ENCODE measurements at places on chromosomes 5 and 9.

DNA sequence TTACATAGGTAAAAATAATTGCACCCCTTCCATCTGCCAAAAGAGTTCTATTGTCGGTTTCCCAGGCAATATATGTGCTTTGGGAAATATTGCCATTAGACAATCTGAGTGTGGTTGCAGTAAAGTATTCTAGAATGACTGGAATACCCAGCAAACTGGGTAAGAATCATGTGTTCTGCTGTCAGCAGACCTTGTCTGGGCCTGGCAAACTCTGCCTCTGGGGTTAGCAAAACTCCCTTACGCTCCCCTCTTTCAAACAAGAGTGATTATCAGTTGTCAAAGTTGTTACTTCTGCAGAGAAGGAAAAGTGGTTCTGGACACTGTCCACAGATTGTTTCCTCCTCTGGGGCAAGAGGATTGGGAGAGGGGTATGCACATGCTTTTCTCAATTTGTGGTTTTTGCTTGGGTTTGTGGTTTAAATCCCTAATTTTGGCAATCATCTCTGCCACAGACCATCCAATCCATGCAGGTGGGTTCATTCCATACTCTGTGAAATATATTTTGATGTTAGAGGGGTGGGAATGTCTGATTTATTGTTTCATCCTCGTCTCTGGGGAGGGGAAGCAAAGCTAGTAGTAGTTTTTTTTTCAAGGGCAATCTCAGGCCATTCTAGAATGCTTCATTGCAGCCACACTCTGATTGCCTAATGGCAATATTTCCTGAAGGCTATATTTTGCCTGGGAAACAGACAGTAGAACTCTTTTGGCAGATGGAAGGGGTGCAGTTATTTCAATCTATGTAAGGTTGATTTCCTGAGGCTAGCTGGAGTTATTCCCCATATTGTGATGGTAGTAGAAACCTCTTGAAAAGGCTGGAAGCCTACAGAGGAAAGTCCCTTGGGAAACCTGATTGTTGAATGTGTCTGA is 24.0 kb upstream of the TNFSF15 start:
- no peak for DNase-seq
- H3K27ac ChIP-seq = no peak overlapping the region
- no peak overlapping the region for H3K4me3 ChIP-seq
- no peaks in the 10 kb centered on the region for H3K27me3 ChIP-seq

DNA sequence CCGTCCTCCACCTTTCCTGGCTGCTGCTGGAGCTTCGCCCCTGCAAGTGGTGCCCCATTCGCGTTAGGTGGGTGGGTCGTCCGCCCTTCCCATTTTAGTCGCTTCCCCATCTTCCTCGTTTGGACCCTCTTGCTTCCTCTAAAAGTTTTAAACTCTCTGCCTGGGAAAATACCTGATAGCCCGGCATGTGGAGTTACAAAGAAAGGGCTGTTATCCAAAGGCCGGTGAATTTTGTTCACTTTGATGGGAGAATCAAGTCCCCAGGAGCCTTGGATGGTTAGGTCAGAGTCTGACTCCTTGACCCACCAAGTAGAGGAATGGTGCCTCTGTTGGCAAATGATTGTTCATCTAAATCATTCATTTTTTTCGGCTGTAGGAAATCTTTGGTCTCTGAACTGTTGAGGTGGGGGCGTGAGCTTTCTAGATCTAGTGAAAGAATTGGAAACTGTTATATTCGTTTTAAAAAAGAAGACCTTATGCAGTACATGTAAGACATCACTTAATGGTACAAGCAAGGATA is 29.5 kb upstream of the APC start:
- peak overlapping the region; percentile 96 for H3K4me3 ChIP-seq
- H3K4me1 ChIP-seq = peaks cover 48% of the 10 kb centered on the region
- DNase-seq = no peak

GRCh38 chr9:104456831-104457230 is 47.2 kb upstream of the OR13F1 start:
- no peak overlapping the region for H3K27ac ChIP-seq
- DNase-seq = no peak
- H3K27me3 ChIP-seq = no peaks in the 10 kb centered on the region
- H3K4me1 ChIP-seq = no peaks in the 10 kb centered on the region
- H3K36me3 ChIP-seq = no peaks in the 10 kb centered on the region
- no peak overlapping the region for H3K4me3 ChIP-seq

DNA sequence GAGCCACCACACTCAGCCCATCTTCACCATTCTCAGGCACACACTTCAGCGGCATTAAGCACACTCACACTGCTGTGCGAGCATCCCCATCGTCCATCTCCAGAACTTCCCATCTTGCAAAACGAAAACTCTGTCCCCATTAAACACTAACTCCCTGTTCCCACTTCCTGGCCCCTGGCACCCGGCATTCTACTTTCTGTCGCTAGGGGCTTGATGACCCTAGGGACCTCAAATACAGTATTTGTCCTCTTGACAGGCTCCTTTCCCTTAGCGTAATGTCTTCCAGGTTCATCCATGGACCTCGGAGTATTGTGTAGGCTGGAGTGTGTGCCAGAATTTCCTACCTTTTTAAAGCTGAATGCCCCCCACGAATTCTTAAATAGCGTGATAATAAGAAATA is 14.7 kb upstream of the UBAC1 start:
- H3K27ac ChIP-seq = no peak overlapping the region
- no peaks in the 10 kb centered on the region for H3K36me3 ChIP-seq
- peaks cover under 1% of the 10 kb centered on the region for H3K27me3 ChIP-seq
- H3K4me3 ChIP-seq = no peak overlapping the region
- peaks cover 13% of the 10 kb centered on the region for H3K4me1 ChIP-seq

GRCh38 chr9:127210851-127211730 is 53.5 kb upstream of the GARNL3 start:
- no peak overlapping the region for H3K4me3 ChIP-seq
- no peak for DNase-seq
- H3K27me3 ChIP-seq = peaks cover 6% of the 10 kb centered on the region
- H3K4me1 ChIP-seq = peaks cover 12% of the 10 kb centered on the region

DNA sequence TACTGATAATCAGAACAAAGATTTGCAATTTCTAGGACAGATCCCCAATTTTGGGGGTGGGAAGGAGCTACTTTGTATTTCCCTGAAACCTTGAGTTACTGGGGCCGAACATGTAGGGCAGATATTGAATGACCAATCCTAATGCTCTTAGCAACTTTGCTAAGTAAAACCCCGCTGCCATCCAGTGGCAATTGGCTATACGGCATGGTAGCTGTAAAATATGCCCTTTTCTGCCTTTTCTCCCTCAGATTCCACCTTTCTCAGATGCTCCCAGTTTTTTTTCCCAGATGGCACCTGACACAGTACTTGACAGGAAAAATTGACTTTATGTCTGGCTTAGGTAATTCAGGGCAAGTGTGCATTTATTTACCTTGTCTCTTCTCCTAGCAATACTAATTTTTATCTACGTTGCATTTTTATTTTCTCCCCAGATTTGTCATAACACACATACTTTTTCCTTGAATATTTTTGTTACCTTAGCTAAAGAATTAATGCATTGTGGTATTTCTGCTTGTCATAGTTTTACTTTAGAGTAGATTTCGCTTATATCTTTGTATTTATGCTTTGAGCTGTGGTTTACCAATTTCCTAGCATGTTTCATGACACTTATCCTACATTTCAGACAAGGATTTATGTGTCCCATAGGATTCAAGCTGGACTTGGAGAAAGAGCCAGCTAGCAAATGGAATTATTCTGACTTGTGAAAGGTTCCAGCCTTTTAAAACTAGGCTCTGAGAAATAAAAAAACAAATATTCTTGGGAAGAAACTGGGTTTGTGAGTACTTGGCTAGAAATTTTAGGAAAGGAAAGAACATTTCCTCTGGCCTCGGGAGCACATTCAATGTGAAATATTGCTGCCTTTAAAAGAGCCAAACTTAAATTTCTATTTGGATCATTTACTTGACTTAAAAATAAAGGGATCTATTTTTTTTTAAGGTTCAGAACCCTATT is 37.4 kb downstream of the PIK3R1 start:
- peaks cover 76% of the 10 kb centered on the region for H3K4me1 ChIP-seq
- H3K27ac ChIP-seq = peak overlapping the region; percentile 94
- H3K27me3 ChIP-seq = no peaks in the 10 kb centered on the region
- H3K4me3 ChIP-seq = no peak overlapping the region

- DNase-seq = no peak
- peak overlapping the region; percentile 34 for H3K27ac ChIP-seq
- H3K4me3 ChIP-seq = peak overlapping the region; percentile 98
- no peaks in the 10 kb centered on the region for H3K27me3 ChIP-seq
- peaks cover 26% of the 10 kb centered on the region for H3K4me1 ChIP-seq
Measured at GRCh38 chr9:124260769-124261603, 3.2 kb downstream of the NEK6 start.

DNA sequence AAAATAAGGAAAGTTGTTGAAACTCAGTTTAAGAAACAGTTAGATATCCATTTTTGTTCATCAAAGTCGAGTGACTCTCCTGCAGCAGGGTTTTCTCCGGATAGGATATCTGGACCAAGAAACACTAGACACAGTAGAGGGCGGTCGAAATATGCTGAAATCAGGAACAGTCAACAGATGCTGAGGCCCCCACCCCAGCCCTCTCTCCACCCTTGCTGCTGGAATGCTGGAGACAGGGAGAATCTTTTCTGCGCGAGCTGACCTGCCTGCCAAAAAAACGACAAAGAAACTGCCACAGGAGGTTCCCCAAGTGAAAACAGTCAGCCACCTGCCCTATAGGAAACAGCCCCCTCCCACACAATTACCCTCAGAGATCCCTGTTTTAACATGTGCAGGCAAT is 4.3 kb upstream of the IL13 start:
- H3K4me1 ChIP-seq = peaks cover 10% of the 10 kb centered on the region
- no peak overlapping the region for H3K27ac ChIP-seq
- peaks cover 41% of the 10 kb centered on the region for H3K27me3 ChIP-seq

DNA sequence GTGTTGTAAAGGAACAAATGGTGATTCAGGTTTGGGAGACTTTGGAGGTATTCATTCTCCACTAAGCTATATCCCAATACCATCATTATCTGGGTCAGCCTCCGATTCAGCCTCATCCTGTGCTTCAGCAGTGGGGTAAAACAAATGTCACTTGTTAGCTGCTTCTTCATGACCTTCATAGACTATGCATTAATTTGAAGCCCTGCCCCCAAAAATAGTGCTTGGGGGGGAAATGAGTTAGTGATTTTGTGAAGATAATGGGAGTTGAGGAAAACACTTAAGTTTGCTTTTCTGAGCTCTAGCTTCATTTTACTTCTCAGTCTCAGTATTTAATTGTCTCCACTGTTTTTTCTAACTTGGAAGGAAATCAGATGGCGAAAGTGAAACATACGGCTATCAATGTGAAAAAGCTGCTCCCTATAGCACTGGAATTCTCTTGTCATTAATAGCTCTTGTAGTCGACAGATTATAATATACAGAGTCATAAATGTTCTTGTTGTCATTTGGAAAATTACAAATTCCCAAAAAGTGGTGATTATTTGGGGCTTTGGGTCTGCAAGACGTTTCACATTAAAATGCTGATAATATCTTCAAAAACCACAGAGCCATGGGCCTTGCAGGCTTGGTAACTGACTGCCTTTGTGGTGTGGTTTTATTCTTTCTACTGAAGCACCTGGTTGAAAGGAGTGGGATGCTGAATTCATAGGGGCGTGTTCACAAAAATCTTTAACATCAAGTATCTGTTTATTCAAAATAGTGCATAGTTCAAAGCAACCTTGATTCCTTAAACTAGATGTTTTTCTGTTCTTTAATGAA is 40.0 kb downstream of the PIK3R1 start:
- no peaks in the 10 kb centered on the region for H3K36me3 ChIP-seq
- H3K27me3 ChIP-seq = no peaks in the 10 kb centered on the region
- peaks cover 73% of the 10 kb centered on the region for H3K4me1 ChIP-seq
- no peak for DNase-seq
- peak overlapping the region; percentile 81 for H3K4me3 ChIP-seq

DNA sequence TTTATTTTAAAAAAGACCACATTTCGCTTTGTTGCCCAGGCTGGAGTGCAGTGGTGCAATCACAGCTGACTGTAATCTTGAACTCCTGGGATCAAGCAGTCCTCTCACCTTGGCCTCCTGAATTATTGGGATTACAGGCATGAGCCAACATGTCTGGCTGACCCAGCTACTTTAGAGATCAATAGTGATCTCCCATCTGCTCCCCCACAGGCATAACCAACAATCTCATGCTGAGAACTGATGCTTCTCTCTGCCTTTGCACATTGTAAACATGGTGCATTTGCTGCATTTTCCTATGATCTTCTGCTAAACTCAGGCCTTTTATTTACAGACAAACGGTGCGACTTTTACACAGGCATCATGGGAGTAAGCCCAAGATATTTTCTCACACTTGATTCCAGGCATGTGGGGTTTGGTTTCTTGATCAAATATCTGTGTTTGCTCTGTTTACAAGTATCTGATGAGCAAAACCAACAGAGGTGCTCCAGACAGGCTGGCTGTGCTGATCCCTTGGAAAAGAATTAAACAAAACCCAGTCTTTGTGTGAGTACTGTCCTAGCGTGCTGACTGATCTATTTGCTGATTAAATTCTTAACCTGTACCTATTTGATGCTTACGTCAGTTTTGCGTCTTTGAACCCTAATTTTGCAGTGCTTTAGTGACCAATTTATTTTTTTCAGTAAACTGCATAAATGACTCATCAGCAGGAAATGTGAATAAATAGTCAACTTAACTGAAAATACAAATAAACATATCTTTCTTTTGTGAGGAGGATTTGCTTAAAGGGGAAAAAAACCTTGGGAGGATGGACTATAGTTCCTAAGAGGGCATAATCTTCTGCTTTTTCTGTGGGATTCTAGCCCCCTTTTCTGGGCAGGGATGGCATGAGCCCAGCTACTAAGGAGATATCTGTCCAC is 191.7 kb upstream of the NR3C1 start:
- no peaks in the 10 kb centered on the region for H3K36me3 ChIP-seq
- no peak for DNase-seq
- no peaks in the 10 kb centered on the region for H3K27me3 ChIP-seq
- H3K4me1 ChIP-seq = peaks cover 3% of the 10 kb centered on the region
- H3K4me3 ChIP-seq = no peak overlapping the region
- H3K27ac ChIP-seq = no peak overlapping the region
